ENCODE measurements at places on chromosomes 11 and 22.

GRCh38 chr11:72580642-72580950, 93.6 kb downstream of the PDE2A start:
- DNase-seq = no peak

- DNase-seq = no peak
Measured at GRCh38 chr11:79198898-79199250, 242.0 kb downstream of the TENM4 start.

DNA sequence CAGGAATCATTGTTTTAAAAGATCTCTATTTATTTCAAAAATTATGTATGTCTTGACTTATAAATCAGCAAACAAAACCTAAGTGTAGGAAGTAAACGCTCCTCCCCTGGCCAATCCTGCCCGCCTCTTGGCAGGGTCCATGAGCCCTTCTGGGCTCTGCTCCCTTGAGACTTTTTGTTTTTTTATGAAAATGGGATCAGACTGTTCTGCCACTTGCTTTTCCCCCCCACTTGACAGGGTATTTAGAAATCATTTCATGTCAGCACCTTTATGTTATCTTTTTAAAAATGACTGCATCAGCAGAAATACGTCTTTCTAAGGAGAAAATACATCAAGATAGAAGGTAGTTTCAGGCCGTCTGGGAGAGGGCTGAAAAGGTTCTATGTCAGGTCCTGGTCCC, 35.6 kb downstream of the FBLN1 start:
- DNase-seq = no peak

DNA sequence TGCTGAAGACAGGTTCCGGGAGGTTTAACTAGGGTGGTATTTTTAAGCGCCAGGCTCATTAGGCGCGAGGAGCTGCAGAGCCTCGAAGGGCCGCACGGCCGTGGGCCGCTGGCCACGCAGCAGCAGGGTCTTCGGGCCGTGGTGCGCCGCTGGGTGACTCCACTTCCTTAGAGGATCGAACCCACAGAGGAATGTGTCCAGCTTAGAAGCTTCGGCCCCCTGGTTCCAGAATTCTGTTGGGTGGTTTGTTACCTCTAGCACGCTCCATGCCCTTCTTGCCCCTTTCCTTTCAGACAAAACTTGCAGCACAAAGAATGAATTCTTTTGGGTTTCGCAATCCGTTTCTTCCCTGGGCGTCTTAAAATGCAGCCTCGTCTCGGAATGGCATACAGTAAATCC, 773 bp upstream of the PATL1 start:
- DNase-seq = peak; percentile 66

- no peak for DNase-seq
Measured at GRCh38 chr11:96967616-96968015, 577.8 kb downstream of the JRKL start.

- no peak for DNase-seq
Measured at GRCh38 chr11:44866286-44866685, 84.4 kb downstream of the TP53I11 start.

GRCh38 chr11:35624316-35624715, 6.1 kb downstream of the FJX1 start:
- DNase-seq = no peak

GRCh38 chr11:116384407-116384806, 388.4 kb downstream of the BUD13 start:
- no peak for DNase-seq

DNA sequence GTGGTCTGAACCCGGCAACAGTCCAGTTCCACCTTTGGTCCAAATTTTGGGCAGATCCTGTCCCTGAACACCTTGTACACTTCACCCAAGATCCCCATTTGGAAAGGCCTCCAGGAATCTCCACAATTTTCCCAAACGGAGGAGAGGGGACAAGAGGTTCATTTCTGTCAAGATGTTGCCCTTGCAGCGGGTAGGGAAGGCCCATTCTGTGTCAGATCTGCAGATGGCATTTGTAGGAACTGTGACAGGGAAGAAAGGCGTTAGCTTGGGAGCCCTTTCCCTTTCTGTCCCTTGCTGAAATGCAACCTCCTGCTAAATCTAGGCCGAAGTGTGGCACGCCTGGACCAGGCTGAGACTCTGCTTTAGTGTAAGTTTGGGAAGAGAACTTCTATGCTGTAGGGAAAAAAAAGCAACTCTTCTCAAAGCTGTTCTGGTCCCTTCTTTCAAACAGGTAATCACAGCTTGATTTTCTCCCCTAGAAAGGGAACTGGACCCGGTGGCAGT, 86.0 kb downstream of the SCN3B start:
- no peak for DNase-seq

- no peak for DNase-seq
Measured at GRCh38 chr22:19668748-19669147, 45.6 kb upstream of the SEPTIN5 start.

GRCh38 chr11:112637076-112637475, 324.1 kb upstream of the NCAM1 start:
- DNase-seq = no peak

- no peak for DNase-seq
Measured at GRCh38 chr11:70389201-70389600, 9.1 kb upstream of the CTTN start.

DNA sequence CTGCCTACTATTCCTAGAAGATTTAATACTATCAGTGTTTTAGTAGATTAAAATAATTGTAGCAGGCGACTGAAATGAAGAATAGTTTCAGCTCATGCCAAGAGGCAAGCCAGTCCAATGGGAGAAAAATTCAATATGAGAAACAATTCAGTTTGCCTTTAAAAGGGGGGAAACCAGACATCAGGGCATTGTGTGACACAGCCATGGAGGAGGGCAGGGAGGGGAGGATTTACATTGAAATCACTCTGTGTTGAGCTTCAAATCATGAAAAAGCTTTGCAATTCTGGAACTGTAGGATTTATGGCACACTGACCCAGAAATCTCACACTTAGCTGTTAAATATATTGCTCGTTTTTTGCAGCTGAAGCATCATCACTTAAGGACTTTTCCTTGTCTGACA, 4.6 kb downstream of the SLC1A2 start:
- no peak for DNase-seq

- no peak for DNase-seq
Measured at GRCh38 chr22:31973739-31974138, 29.4 kb downstream of the YWHAH start.

GRCh38 chr22:43337385-43337784, 5.8 kb downstream of the SCUBE1 start:
- DNase-seq = no peak

DNA sequence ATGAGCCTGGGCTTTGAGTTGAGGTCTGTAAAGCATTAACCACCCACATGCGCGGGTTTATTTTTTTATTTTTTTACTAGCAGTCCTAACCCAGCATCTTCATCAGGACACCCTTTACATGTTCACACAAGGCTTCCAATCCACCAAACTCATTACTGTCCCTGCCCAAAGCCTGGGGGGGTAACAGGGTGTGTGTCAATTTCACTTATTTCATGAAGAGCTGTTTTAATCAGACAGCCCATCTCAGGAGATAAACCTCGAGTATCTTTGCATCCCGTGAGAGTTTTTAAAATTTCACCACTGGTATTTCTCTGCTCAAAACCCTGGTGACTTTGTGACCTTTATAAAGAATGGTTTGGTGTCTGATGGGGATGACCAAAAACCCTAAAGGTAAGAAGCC, 45.6 kb downstream of the ANO1 start:
- no peak for DNase-seq

GRCh38 chr11:46240371-46240770, 37.1 kb upstream of the CREB3L1 start:
- no peak for DNase-seq

GRCh38 chr11:92758241-92758780, 211.1 kb upstream of the MTNR1B start:
- DNase-seq = peak; percentile 12

DNA sequence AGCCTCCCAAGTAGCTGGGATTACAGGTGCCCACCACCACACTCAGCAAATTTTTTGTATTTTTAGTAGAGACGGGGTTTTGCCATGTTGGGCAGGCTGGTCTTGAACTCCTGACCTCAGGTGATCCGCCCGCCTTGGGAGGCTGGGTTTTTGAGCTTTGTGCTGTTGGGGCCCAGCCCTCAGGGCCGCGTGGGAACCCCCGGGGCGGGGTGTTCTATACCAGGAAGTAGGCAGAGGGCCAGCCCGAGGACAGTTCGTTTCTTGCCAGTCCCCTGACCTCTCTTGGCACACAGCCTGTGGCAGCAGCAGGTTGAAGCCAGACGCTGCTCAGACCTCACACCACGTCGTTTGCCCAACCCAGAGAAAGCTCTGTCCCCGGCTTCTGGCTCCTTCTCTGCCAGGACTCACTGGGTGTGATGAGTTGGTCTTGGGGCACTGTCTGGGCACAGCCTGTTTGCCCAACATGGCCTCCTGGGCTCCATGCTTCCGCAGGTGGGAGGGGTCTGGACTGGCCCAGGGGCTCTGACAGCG, 24.9 kb upstream of the CHKA start:
- no peak for DNase-seq
